Retinal pigment epithelial cell (primary cell): ENCODE measurements at places on chromosomes 3 and 15.

GRCh38 chr15:64931381-64931780 lies 19.7 kb downstream of the ANKDD1A start:
- no peak for DNase-seq

DNA sequence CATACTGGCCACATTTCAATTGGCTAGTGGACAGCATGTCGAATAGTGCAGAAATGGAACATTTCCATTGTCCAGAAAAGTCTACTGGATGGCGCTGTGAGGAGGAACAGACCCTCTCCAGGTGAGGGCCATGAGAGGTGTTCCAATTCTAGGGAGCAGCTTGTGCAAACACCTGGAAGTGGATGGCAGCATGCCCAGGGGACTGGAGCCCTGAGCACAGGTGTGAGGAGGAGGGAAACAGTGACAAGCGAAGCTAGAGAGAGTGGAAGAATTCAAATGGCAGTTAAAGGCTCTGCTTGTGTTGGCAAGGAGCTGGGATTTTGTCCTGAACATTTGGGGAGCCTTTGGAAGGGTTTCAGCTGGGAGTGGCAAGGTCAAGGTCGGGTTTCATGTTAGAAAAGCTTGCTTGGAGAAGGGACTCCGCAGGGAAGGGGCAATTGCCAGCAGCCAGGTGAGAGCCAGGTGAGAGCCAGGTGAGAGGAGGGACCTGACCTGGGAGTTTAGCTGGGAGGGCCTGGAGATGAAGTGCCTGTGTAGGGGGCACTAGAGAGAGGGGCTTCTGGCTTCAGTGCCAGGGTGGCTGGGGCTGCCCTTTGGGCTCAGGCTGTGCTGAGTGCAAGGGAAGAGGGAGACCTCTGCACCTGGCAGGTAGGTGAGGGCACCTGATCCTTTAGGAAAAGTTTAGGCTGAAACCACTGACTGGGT lies 93.8 kb downstream of the LINGO1 start:
- DNase-seq = no peak

DNA sequence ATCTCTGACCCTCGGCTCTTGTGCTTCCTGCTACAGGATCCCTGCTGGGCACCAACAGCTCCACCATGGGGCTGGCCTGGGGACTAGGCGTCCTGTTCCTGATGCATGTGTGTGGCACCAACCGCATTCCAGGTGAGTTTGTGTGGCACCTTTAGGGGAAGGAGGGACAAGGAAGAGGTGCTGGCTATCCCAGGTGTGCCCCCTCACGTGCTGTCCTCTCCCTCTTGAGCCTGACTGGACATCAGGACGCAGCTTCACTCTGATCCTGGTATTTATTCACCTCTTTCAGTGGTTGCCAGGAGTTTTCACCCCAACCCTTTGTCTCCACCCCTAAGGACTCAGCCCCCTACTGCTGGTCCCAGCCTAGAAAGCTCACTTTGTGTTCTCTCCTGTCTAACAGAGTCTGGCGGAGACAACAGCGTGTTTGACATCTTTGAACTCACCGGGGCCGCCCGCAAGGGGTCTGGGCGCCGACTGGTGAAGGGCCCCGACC lies 960 bp downstream of the THBS1 start:
- no peak for DNase-seq

DNA sequence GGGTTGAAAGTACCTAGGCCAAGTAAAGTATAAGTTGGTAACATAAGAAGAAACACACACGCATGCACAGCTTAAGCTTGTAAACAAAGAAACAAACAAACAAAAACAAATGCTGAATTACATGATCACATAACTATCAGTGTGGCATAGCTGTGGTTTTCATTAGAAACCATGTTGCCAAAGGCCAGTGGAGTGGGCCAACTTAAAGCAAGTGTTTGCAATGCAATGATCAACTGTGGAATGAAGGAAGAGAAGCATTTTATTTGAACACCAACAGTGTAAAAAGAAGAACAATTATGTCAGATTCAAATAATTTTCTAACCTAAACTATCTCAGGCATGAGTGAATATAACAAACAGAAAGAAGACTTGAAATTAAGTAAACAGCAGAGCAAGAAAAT lies 199.4 kb upstream of the STRIT1 start:
- DNase-seq = no peak

GRCh38 chr3:46091046-46091445 lies 63.8 kb upstream of the XCR1 start:
- DNase-seq = no peak
